Astrocyte of the cerebellum (primary cell): ENCODE measurements at places on chromosomes 2 and 18.

DNA sequence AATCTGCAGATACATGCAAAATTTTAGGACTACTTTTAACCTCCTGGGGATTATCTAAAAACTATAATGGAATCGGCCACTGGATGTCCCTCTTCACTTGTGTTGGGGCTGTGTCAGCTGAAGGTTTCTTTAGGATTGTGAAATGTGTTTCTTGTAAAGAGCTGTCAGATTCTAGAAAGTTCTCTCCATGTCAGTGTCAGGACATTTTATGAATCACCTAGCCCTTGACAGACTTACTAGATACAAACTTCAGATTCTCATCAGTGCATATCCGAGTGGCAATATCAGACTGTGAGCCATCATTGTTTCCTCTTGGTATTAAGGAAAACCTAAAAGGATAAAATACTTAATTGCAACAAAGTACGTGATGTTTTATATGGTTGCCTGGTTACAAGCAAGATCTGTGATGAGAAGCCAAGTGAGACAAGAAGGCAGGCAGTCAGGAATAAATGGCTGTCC, 107.3 kb downstream of the CPS1 start:
- DNase-seq = peak; percentile 0

DNA sequence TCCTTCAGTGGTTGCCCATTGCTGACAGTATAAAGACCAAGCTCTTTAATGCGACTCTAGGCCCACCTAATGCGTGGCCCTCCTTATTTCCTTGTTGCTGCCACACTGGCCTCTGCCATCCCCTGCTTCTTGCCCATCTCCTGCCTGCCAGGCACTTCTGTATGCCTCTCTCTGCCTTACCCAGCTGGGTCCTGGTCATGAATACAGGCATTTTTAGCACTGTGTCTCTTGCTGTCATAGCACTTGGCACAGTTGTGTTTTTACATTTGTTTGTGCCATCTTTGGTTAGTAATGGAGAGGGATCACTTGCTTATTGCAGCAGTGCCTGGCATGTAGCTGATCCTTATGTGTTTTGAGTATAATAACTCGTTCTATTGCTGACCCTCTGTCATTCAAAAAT, 38.7 kb downstream of the MAP4K4 start:
- no peak for DNase-seq

- DNase-seq = peak; percentile 24
These were observed 4.9 kb upstream of the TMEM200C start for GRCh38 chr18:5900262-5900661.

DNA sequence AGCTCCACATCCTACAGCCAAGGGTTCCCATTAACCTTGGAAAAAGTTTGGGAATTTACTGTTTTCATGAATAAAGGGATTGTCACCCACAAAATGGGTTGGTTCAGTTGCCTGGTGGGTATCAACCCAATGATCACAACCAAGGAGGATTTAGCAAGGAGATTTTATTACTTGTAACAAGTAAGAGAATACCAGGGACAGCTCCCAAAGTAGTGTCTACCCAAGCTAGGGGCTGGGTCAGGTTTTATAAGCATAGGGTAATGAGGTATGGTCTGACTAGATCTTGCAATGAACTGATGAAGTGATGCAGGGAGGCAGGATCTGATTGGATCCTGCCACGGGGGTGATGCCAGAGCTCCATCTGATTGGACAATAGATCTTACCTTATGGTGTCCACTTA, 681.8 kb downstream of the SLC4A3 start:
- DNase-seq = no peak

DNA sequence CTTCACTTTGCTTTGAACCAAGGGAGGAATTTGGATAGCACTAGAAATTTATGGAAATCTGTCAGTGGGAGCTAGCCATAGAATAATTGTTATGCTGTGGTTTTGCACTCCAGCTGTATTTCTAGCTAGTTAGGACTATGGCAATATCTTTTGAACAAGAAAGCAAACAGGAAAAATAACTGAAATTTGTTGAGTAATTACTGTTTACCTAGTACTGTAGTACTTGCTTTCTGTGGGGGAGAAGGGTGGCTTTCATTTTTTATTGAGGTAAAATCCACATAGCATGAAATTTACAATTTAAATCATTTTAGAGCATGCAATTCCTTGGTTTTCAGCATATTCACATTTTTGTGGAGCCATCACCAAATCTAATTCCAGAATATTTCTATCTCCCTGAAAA, 28.4 kb downstream of the MBD5 start:
- DNase-seq = peak; percentile 12

- DNase-seq = peak; percentile 37
These were observed 20.0 kb downstream of the GREB1 start for GRCh38 chr2:11553661-11554398.

DNA sequence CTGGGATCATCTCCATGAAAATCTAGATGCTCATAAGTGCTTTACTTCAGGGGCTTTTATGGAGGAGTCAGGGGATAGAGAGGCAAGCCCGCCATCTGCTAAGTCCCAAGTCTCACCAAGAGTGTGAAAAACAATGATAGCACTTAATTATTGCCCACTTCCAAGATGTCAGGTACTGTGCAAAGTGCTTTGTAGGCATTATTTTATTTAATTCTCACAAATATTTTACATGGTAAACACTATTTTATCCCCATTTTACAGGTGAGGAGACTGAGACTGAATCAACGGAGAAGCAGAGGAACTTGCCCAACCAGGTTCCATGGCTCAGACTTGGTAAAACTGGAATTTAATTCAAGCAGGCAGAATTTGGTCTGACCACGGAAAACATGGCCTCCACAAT, 147.5 kb downstream of the ACKR3 start:
- no peak for DNase-seq

- no peak for DNase-seq
These were observed 26.8 kb downstream of the DGKD start for GRCh38 chr2:233380995-233381637.

DNA sequence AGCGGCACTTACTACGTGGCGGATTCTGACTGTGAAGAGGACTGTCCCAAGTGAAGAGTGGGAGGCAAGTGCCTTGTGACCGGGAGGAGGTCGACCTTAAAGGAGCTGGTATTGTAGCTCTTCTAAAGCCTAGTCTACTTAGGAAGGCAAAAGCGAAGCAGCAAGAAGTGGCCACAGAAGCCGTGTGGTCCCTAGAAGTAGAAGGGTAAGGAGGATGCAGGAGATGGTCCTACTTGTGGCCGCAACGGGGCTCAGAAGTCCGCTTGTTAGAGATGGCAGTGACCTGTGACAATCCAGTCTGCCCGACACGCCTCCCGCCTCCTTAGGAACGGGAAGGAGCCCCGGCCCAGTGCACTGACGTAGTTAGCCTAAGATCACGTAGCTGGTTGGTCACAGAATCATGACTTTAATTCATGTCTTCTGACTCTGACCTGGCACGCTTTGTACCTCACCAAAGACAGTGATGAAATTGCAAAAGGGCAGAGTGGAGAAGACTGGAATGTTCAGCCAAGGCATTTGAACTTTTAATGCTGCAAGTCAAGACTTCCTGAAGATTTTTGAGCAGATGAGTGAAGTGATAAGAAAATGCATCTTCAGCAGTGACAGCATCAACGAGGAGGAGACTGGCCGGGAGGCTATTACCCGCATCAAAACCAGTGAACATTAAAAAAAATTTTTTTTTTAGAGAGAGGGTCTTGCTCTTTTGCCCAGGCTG, 749 bp upstream of the EIF2AK3 start:
- DNase-seq = peak; percentile 74

- peak; percentile 47 for DNase-seq
These were observed 49.8 kb downstream of the SLC14A2 start for GRCh38 chr18:45664824-45665763.

GRCh38 chr18:74652392-74652988, 54.8 kb downstream of the ZNF407 start:
- peak; percentile 45 for DNase-seq

DNA sequence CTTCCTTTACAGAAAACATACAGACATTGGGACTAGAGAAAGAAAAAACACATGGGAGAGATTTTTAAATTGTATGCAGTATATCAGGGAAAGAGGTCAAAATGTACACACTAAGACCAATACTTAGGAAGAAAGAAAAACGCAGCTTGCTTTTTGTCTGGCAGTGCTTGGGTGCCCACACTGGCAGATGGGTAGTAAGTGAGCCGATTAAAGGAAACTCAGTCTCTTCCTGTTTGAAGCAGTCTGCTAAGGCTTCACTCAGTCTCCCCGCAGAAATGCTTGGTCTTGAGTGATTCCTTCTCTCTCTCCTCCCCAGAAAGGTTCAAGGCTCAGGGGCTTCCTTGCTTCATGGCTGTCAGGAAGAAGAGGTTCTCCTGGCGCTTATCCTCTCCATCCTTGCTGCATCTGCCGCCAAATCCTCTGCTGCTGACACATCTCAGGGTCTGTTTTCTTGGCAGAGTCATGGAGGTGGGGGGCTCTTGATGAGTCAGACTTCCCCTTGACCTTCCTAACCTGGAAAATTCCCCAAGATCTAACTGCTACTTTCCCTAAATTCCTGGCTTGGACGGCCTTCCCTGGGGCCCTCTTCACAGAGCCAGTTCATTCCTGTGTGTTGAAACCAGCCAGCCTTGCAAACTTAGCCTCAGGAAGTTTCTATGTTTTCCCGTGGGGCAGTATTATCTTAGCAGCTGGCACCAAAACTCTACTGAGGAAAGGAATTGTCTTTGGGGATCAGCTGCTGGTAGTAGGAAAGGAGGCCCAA, 10.5 kb upstream of the TMSB10 start:
- no peak for DNase-seq

DNA sequence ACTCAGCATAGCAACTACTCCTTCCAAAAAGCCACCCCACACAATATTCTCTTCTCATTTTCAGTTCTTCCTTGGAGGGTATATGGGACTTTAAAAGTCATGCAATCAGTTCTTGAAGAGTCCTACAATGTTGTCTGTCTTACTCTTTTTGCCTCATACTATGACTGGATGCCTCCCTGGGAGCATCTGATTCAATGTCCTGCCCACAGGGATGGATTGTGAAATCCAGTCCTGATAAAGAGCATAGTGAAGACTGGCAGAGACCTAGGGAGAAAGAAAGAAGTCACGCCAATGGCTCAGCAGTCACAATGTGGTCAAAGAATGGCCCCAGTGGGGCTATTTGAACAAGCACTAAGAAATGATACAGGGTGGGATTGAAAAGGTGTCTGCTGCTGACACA, 155.1 kb upstream of the SERPINE2 start:
- DNase-seq = no peak

- DNase-seq = no peak
These were observed 457.8 kb upstream of the MEX3C start for GRCh38 chr18:51655327-51655698.

DNA sequence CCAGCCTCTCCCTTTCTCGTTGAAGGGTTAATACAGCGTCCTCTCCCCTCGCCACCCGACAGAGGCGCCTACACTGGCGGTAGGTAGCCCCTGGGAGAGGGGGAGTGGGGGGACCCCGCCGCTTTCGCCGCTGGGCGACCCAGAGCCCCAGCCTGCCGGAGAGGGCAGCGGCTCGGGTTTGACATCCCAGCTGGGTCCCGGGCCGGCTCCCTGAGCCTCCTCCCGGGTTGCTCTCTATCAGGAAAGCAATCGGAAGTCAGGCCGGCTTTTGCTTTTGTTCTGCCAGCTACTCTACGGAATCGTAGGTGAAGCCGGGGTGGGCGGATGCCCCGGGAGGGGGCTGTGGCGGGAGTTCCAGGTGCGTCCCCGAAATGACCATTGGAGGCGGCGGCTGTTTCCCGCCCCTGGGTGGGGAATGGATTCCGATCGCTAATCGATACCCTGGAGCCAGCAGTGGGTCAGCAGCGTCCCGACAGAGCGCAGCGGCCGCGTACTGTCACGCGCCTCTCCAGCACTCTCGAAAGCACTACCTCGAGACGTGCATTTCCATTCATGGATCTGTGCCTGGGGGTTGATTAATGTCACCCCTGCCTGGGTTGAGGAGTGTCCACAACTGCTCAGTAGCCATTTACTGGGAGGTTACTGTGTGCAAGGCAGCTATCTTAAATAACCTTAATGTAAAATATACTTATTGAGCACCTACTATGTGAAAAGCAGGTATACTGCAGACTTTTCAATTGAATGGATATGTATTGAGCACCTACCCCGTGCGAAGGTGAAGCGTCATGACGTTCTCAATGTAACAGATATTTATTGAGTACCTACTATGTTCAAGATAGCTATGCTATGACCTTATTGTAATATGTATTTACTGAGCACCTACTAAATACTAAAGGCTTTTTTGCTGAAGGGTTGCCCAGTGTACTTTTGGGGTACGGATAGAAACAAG, 1.1 kb downstream of the MAPK4 start:
- DNase-seq = no peak

- no peak for DNase-seq
These were observed 1668.7 kb downstream of the SUCLG1 start for GRCh38 chr2:82790206-82791021.

GRCh38 chr2:67289921-67290371, 107.2 kb upstream of the ETAA1 start:
- DNase-seq = no peak

DNA sequence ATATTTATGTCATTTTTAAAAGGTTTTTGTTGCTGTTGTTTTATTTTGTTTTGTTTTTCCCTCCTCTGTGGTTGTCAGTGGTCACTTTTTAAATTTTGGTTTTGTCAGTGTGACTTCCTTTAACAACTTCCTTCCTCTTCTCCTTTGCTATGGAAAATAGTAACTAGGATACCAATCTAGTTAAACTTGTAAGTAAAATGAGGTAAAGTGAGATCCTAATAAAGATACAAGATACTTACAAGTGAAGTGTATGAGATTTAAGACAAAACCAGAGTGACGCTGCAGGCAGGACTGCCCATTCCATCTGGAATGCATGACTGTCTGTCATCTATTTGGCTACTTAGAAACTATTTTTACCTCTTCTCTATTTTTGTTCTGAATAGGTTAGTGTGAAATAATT, 30.6 kb upstream of the CREB1 start:
- DNase-seq = no peak

DNA sequence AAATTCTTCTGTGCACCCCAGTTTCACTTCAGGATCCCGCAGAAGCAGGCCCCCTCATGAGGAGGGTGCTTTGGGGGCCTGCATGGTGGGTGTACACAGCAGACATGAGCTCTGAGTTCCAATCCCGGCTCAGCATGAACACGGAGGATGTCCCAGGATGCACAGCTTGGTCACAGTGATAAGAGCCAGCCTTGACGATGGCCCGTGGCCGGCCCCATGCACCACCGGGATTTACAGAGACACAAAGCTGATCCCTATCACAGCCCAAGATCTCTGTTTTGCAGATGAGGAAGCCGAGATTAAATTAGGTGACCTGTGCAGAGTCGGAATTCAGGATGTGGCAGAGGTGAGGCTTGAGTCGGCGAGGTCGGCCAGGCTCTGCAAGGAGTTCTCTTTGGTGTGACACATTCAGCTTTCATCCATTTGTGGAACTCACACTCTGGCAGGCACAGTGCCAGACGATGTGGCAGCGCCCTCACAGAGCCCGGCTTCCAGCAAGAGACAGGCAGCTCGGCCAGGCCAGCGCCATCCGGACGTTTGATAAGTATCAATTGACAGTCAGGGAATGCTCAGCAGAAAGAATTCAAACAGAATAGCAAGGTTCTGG, 456.3 kb upstream of the MYT1L start:
- no peak for DNase-seq

DNA sequence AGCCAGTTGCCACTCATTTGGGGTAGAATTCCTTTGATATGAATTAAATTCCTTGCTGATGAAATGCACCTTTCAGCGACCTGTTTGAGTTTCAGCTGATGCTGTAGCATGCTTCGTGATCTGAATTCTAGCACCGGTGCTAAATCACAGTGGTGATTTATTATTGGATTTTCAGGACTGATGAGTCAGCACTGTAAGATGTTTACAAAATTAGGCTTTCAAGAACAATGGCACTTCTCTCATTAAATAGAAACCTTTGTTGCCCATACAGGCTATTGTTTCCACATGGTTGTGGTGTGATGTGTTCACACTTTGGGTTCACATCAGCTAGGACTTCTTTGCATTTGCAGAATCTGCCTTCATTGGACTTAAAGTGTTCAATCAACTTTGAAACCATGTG, 687.7 kb downstream of the ARHGAP15 start:
- DNase-seq = no peak

- no peak for DNase-seq
These were observed 430.2 kb downstream of the SETBP1 start for GRCh38 chr18:45110577-45111501.
